Keratinocyte (primary cell): ENCODE measurements at places on chromosomes 12 and 14.

DNA sequence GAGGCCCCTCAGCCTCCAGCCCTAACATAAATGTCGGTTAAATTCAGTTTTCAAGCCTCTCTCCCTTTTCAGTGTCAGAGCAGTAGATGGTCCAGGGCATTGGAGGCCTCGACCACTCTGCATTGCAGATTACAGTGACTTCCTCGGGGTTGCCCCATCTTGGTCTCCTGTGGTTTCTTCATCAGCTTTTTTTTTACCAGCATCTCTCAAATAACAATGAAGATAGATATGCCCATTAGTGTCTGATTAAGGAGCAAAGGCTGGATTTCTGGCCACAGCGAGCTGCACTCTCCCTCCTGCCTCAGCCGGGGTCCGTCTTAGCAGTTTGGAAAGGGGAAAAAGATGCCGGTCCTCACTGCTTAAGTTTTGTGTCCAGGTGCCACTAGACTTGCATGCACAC is 49.7 kb downstream of the C14orf132 start:
- H3K36me3 ChIP-seq: no peaks in the 10 kb centered on the region
- H3K27me3 ChIP-seq: peaks cover 26% of the 10 kb centered on the region
- no peak for DNase-seq
- H3K4me3 ChIP-seq: no peak overlapping the region
- H3K4me1 ChIP-seq: peaks cover 6% of the 10 kb centered on the region
- H3K27ac ChIP-seq: no peak overlapping the region

DNA sequence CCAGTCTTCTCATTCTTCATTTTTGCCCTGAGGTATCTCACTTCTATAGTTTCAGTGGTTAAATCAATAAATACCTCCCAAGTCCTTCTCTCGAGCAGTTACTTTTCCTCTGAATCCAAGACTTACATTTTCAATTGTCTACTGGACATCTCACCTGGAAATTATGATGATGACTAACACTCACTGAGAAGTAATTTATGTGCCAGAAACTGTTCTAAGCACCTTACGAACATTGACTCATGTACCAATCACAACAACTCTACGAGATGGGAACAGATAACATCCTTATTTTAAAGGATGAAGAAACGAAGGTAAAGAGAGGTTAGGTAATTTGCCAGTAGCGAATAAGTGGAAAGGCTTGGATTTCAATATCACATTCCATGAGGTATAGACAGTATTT is 94.1 kb downstream of the EML5 start:
- peak overlapping the region; percentile 42 for H3K4me3 ChIP-seq
- H3K36me3 ChIP-seq: no peaks in the 10 kb centered on the region
- no peaks in the 10 kb centered on the region for H3K27me3 ChIP-seq

- H3K27ac ChIP-seq: peak overlapping the region; percentile 65
- H3K4me3 ChIP-seq: peak overlapping the region; percentile 13
- peaks cover 26% of the 10 kb centered on the region for H3K4me1 ChIP-seq
- H3K27me3 ChIP-seq: no peaks in the 10 kb centered on the region
- peaks cover 10% of the 10 kb centered on the region for H3K36me3 ChIP-seq
These were observed 10.8 kb upstream of the TCTN2 start for GRCh38 chr12:123659996-123660727.

- H3K27me3 ChIP-seq: no peaks in the 10 kb centered on the region
- H3K4me3 ChIP-seq: no peak overlapping the region
- H3K27ac ChIP-seq: no peak overlapping the region
- no peaks in the 10 kb centered on the region for H3K36me3 ChIP-seq
- H3K4me1 ChIP-seq: no peaks in the 10 kb centered on the region
These were observed 165.5 kb upstream of the ATP2B1 start for GRCh38 chr12:89874146-89874545.

- DNase-seq: no peak
- H3K36me3 ChIP-seq: no peaks in the 10 kb centered on the region
- H3K4me1 ChIP-seq: peaks cover 7% of the 10 kb centered on the region
- H3K4me3 ChIP-seq: no peak overlapping the region
- H3K27ac ChIP-seq: no peak overlapping the region
These were observed 5.2 kb upstream of the LRRC23 start for GRCh38 chr12:6899427-6899826.
